ENCODE measurements at places on chromosomes 6 and 20. TPM values are rescaled to one million over a fixed set of nuclear protein-coding genes. Genes with fewer than 3 reads are reported as not detected.

- DNase-seq = no peak
Observed at GRCh38 chr20:20685635-20686034, 26.8 kb downstream of the RALGAPA2 start.

GRCh38 chr6:23228439-23229024, 659.2 kb downstream of the HDGFL1 start:
- DNase-seq = no peak

VSX1 gene
- total RNA-seq = not detected

GRCh38 chr6:142474531-142475289, 172.9 kb downstream of the ADGRG6 start:
- DNase-seq = no peak

GRCh38 chr6:4861564-4861963, 85.4 kb downstream of the CDYL start:
- no peak for DNase-seq

DNA sequence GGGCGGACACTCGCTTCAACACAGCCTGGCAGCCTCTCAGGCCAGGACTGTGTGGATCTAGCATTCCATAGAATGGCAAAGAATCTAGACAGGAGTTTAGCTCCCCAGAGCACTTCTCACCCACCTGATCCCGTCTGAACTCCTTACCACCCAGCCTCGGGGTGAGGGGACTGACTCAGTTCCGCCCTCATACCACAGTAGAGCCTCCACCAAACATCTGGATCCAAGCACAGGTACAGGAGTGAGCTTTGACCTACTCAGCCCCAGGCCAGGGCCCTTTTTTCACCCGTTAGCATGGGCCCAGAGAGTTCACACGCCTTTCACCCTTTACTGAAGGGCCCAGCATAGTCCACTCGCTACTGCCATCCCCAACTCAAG, 715 bp downstream of the PSMF1 start:
- no peak for DNase-seq

GRCh38 chr20:43787937-43788336, 61.1 kb upstream of the GTSF1L start:
- DNase-seq = no peak

GRCh38 chr6:119584088-119584487, 234.5 kb upstream of the MAN1A1 start:
- DNase-seq = no peak

- no peak for DNase-seq
Observed at GRCh38 chr6:116008470-116009243, 52.0 kb downstream of the FRK start.

PRL gene
- total RNA-seq = not detected

- DNase-seq = no peak
Observed at GRCh38 chr6:157831018-157831369, 7.9 kb downstream of the SNX9 start.

GRCh38 chr6:73134588-73134987, 90.7 kb downstream of the KHDC1L start:
- no peak for DNase-seq

GRCh38 chr6:129453073-129453472, 256.9 kb downstream of the ARHGAP18 start:
- DNase-seq = no peak

DNA sequence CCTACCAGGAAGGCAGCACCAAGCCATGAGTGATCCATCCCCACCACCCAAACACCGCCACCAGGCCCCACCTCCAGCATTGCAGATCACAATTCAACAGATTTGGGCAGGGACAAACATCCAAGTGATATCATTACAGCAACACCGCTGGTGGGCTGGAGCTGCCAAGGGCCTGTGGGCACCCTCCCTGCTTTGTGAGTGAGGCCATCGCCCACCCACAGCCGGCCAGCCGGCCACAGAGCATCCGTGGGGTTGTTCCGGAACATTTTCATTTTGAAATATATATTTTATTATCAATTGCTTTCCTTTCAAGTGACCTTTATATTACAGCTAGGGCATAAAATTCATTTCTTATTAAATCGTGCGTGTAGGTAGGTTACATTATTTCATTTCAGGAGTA, 286.0 kb upstream of the CDH4 start:
- no peak for DNase-seq

TXNDC5 gene
- 137 TPM for total RNA-seq

GRCh38 chr6:30835576-30835975, 48.7 kb upstream of the DDR1 start:
- DNase-seq = no peak

DNA sequence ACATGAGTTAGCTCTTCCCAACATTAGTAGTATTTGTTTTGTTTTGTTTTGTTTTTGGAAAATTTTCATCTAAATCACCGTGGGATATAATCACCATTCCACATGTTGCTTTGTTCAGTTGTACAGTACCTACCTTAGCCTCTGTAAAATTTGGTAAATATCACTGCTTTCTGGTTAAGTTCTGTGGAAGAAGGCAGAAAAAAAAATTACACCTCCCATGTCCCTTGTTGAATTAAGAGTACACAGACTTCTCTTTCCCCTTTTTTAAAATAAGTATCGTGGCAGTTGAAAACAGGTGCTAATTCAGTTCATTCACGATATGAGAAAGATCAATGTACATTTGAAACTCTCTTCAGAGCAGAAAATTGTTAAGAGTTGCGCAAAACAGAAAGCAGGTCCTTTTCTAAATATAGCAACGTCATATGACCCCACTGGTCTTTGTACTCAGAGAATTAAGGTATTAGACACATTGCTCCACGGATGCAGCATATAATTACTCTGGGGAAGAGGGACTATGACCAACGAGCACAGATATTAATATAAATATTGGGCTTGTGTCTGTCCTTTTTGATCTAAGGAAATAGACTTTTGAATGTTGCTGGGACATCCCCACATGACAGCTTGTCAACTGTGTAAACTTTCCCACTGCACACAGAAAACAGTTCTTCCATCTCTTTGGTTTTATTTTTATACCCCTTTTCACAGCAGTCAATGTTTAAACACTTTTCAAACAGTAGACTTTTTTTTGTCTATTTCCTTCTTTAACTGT, 58.6 kb upstream of the ZNF217 start:
- DNase-seq = no peak

DNA sequence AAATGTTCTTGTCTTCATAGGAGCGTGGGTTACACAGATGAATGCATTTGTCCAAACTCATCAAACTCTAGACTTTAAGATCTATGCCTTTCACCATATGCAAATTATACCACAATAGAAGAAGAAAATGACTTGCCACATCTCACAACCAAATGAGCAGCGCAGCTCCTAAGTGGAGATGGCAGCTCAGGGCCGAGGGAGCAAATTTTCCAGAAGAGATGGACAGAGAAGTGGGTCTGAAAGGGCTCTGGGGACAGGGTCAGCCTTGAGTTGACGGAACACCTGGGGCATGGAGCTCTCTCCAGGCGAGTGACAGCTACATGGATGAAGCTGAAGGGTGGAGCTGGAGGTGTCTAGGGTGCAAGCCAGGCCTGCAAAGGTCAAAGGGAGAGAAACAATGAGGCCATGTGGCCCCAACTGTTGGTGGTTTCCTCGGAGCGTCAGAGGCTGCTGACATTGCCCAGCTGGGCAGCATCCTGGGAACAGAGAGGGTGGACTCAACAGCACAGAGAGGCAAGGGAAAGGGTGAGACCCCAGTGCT, 228.3 kb downstream of the NRN1 start:
- no peak for DNase-seq

DNA sequence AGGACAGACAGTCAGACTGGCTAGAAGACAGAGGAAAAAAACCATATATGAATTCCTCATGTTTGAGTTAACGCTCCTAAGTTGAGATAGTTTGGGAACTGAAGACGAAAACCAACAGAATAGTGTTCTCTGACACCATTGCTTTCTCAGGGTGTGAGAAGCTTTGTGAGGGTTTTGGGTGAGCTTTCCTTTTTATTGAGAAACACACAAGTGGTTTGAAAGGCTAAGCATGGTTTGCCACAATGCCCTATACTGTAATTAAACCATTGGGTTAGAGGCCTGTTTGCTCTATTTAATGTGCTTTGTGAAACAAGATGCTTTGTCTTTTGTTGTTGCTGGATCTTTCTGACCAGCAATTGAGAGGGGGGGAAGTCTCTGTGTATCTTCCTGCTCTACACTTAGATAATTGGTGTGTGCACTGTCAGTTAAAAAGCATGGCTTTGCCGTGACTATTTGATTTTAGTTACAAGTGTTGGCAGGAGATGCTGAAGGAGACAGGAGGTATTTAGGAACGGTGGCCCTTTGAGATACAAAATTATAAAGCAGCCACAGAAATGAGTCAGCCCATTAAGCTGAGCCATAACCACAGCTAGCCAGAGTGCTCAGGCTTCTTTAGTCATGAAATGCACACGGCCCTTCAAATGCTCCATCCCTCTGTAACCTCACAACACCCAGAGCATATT, 273.0 kb upstream of the PREP start:
- DNase-seq = no peak

MYCT1 gene
- 31.2 TPM for total RNA-seq

DNA sequence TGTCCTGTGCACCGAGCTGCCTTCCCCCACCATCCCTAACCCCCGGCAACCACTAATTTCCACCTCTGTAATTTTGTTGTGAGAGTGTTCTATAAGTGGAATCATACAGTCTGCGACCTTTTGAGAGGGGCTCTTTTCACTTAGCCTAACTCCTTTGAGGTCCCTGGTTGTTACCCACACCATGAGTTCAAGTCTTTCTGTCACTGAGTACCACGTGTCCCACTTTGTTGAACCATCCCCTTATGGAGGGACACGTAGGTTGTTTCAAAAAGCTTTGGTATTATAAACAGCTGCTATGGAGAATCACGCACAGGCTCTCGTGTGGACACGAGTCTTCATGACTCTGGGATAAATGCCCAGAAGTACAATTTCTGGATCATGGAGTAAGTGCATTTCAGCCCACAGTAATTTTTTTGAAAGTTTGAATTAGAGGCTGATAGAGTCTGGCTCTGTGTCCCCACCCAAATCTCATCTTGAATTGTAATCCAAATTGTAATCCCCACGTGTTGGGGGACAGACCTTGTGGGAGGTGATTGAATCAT, 9.5 kb downstream of the FAM209B start:
- no peak for DNase-seq

GRCh38 chr6:169452869-169453620, 199.4 kb upstream of the THBS2 start:
- DNase-seq = no peak

- DNase-seq = no peak
Observed at GRCh38 chr20:44496976-44497375, 21.3 kb downstream of the TTPAL start.

DNA sequence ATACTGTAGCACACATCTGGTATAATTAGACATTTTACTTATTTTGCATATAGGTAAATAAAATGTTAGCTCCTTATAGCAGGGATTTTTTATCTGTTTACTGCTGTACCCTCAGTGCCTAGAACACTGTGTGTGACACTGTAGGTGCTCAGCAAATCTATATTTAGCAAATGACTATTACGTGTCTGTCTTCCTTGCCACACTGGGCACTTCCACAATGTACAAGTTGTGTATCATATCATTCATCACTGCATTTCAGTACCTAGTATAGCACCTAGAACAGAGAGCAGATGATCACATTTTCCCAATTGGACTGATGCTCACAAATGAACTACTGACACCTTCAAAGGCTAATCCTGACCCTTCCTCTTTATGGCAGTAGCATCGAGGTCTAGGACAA, 115.6 kb downstream of the MYB start:
- no peak for DNase-seq

DNA sequence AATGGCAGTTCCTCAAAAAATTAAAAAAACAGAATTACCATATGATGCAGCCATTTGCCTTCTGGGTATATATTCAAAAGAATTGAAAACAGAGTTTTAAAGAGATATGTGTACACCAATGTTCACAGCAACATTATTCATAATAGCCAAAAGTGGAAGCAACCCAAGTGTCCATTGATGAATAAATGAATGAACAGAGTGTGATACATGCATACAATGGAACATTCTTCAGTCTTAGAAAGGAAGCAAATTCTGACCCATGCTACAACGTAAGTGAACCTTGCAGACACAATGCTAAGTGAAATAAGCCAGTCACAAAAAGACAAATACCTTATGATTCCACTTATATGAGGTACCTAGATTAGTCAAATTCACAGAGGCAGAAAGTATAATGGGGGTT, 34.7 kb upstream of the YWHAB start:
- no peak for DNase-seq

- no peak for DNase-seq
Observed at GRCh38 chr6:13630499-13630898, 15.4 kb downstream of the NOL7 start.

RAET1L gene
- total RNA-seq = not detected

DNA sequence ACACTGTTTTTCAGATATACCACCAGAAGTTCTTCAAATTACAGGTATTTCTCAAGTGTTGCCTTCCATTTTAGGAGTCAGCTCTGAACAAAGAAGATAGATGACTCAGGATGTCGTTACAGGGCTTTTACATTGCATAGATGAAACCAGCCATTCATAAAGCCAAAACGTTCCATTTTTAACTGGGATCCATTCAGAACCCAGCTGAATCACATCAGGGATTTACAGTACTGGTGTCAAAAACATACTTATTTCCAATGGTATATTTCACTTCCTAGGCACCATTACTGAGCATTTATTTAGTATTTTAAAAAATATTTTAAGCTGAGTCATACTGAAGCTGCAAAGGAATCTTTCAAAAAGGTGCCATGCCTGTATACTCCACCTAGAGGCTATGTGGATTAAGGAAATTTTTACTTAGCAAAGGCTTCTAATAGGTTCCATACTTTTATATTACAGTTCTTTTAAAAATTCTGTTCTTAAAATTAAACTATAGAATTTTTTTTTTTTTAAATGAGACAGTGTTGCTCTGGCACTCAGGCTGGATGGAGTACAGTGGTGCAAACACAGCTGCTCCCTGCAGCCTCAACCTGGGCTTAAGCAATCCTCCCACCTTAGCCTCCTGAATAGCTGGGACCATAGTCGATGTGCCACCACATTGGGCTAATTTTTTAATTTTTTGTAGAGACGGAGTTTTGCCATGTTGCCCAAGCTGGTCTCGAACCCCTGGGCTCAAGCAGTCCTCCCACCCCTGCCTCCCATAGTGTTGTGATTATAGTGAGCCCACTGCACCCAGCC, 2.6 kb downstream of the ASF1A start:
- no peak for DNase-seq

GRCh38 chr6:168292826-168293225, 26.8 kb downstream of the DACT2 start:
- no peak for DNase-seq

DNA sequence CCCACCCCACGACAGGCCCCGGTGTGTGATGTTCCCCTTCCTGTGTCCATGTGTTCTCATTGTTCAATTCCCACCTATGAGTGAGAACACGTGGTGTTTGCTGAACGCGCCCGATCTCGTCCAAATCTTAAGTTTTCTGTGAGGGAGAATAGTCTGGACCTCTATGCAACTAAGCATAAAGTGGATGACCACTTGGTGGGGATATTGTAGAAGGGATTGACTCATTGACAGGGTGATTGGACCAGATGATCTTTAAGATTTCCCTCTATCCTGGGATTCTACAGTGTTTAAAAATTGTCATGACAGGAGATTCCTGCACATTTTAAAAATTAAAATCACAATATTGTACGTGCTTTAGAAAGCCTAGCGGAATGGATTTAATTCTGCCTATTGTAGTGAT, 141.3 kb downstream of the TRMT11 start:
- no peak for DNase-seq

- peak; percentile 53 for DNase-seq
Observed at GRCh38 chr20:36848078-36848660, 27.8 kb upstream of the TLDC2 start.

- DNase-seq = no peak
Observed at GRCh38 chr6:115617031-115617430, 443.7 kb downstream of the FRK start.

- DNase-seq = no peak
Observed at GRCh38 chr6:55694148-55694547, 115.2 kb upstream of the HMGCLL1 start.

GRCh38 chr6:152154559-152155356, 347.3 kb downstream of the ESR1 start:
- no peak for DNase-seq
